Hair follicle dermal papilla cell (primary cell): ENCODE measurements at places on chromosomes 12 and 14. TPM values are rescaled to one million over a fixed set of nuclear protein-coding genes. Genes with fewer than 3 reads are reported as not detected.

Gene HCAR2
- total RNA-seq: not detected in 2 replicates

Gene CNTN1
- 3.0 and 6.7 TPM in 2 replicates for total RNA-seq

Gene FIGNL2
- 0.36 and 0.65 TPM in 2 replicates for total RNA-seq

Gene PLCZ1
- not detected in 2 replicates for total RNA-seq

Gene GSG1
- 0.16 TPM in 1 of 2 replicates, not detected in the other for total RNA-seq

Gene GALNT16
- total RNA-seq: 4.0 and 4.9 TPM in 2 replicates

Gene TMEM132D
- total RNA-seq: 0.16 TPM in 1 of 2 replicates, not detected in the other

Gene RILPL1
- total RNA-seq: 15.2 and 16.6 TPM in 2 replicates

Gene SYCP3
- 0.16 TPM in 1 of 2 replicates, not detected in the other for total RNA-seq

Gene PTPRB
- total RNA-seq: 0.49 and 0.85 TPM in 2 replicates

Gene EXOC3L4
- total RNA-seq: not detected in 2 replicates

Gene GTF2H3
- total RNA-seq: 34.0 and 44.0 TPM in 2 replicates

Gene SLC25A21
- under 0.01 and 0.24 TPM in 2 replicates for total RNA-seq

Gene KLRK1
- 0.16 TPM in 1 of 2 replicates, not detected in the other for total RNA-seq

Gene TTC6
- under 0.01 TPM in 1 of 2 replicates, not detected in the other for total RNA-seq

Gene SPTB
- total RNA-seq: under 0.01 TPM in 1 of 2 replicates, not detected in the other

Gene A2M
- total RNA-seq: 4.6 and 10.2 TPM in 2 replicates

Gene KRT82
- not detected in 2 replicates for total RNA-seq

Gene ESR2
- under 0.01 and 0.12 TPM in 2 replicates for total RNA-seq

Gene RBP5
- total RNA-seq: not detected in 2 replicates

Gene KLHL33
- total RNA-seq: 0.32 and 0.49 TPM in 2 replicates

Gene MMP14
- 612 and 680 TPM in 2 replicates for total RNA-seq

Gene CCDC197
- not detected in 2 replicates for total RNA-seq

Gene SCARB1
- total RNA-seq: 15.7 and 16.2 TPM in 2 replicates

Gene MBIP
- total RNA-seq: 14.5 and 15.1 TPM in 2 replicates

Gene ACSS3
- total RNA-seq: 16.3 and 20.4 TPM in 2 replicates

Gene CLMN
- total RNA-seq: 2.1 and 2.7 TPM in 2 replicates

Gene BHLHE41
- 8.6 and 9.4 TPM in 2 replicates for total RNA-seq

Gene NGB
- not detected in 2 replicates for total RNA-seq

Gene SERPINA10
- not detected in 2 replicates for total RNA-seq

Gene PLEKHD1
- total RNA-seq: under 0.01 and 0.24 TPM in 2 replicates

Gene COX8C
- not detected in 2 replicates for total RNA-seq

Gene ACTN1
- total RNA-seq: 558 and 576 TPM in 2 replicates

Gene SLC25A47
- 0.16 TPM in 1 of 2 replicates, not detected in the other for total RNA-seq

Gene OR5AU1
- not detected in 2 replicates for total RNA-seq

Gene SERPINA9
- not detected in 2 replicates for total RNA-seq

Gene PHLDA1
- total RNA-seq: 23.2 and 39.6 TPM in 2 replicates

Gene SLC4A8
- total RNA-seq: 6.7 and 7.7 TPM in 2 replicates

Gene USP44
- under 0.01 and 0.12 TPM in 2 replicates for total RNA-seq

Gene MRPS35
- total RNA-seq: 31.5 and 33.3 TPM in 2 replicates

Gene TAS2R19
- 4.9 and 9.6 TPM in 2 replicates for total RNA-seq

Gene FBLN5
- 197 and 215 TPM in 2 replicates for total RNA-seq

Gene HOXC12
- not detected in 2 replicates for total RNA-seq

Gene OVCH1
- total RNA-seq: not detected in 2 replicates

Gene TSPAN9
- total RNA-seq: 48.3 and 58.9 TPM in 2 replicates

Gene TEX52
- not detected in 2 replicates for total RNA-seq

Gene RIN3
- 10.0 and 15.6 TPM in 2 replicates for total RNA-seq

Gene RIMBP2
- total RNA-seq: under 0.01 and 0.16 TPM in 2 replicates

Gene NINJ2
- 0.36 TPM in 1 of 2 replicates, not detected in the other for total RNA-seq

Gene CIROP
- total RNA-seq: 0.12 TPM in 1 of 2 replicates, not detected in the other

Gene NEUROD4
- not detected in 2 replicates for total RNA-seq

Gene RNU4-1
- total RNA-seq: under 0.01 TPM in 2 replicates

Gene PMCH
- not detected in 2 replicates for total RNA-seq
